ENCODE measurements at places on chromosomes 7 and 10. TPM values are rescaled to one million over a fixed set of nuclear protein-coding genes. Genes with fewer than 3 reads are reported as not detected.

DNA sequence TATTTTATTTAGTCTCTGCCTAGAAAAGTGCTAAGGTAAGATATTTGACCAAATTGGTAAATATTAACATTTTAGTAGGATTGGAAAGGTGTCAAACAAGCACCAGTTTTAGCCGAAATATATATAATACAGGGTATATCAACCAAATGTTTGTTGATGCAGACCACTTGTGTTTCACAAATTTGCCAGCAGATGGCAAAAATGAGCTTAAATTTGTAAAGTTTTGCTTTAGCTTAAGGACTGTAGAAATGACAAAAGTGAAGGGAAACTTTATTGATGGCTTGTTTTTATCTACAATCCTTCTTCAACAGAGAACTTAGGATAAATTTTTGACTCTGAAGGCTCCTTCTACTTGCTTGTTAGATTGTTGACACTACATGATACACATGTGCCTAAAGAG, 4.8 kb upstream of the POLR1F start:
- peaks cover 8% of the 10 kb centered on the region for H3K27me3 ChIP-seq
- peaks cover 11% of the 10 kb centered on the region for H3K4me1 ChIP-seq
- DNase-seq, result peak; percentile 35

- no peaks in the 10 kb centered on the region for H3K4me1 ChIP-seq
- no peak overlapping the region for H3K4me3 ChIP-seq
- DNase-seq, result no peak
- no peak overlapping the region for H3K27ac ChIP-seq
Observed at GRCh38 chr7:26645121-26645520, 219.3 kb downstream of the SKAP2 start.

DNA sequence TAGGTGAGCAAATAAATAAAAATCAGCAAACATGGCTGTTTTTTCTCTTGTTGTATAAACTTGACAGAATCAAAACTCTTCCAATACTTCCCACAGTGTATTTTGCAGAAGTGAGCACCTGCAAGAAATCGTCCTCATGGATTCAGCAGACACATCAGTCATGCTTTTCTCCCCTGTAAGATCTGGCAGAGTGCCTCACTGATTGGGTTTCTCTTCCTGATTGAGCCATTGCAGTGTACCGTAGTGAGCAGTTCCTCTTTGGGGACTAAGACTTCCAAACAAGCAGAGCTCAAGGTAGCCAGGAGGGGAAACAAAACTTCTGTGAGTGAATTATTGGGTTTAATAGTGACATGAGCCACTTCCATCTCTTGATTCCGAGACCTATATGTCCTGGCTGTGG, 2.2 kb upstream of the CCDC3 start:
- no peak for DNase-seq
- peaks cover 6% of the 10 kb centered on the region for H3K4me1 ChIP-seq
- peaks cover 58% of the 10 kb centered on the region for H3K27me3 ChIP-seq
- H3K27ac ChIP-seq, result no peak overlapping the region
- no peak overlapping the region for H3K4me3 ChIP-seq

DNA sequence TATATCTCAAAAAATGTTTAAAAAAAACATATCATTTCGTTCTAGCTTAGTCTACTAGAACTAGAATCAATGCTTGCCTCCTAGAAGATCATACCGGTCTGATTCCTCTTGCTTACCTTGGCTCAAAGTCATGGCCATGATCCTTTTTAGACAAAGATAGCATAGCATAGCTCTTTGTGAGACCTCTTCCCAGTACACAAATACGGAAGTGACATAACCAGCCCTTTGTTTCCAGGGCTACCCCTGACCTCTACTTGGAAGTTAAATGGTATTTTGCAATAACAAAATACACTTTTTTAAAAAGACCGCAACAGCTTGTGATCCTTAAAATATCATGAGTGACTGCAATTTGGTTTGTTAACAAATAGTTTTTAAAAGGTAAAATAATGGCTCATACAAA, 130.7 kb upstream of the NOBOX start:
- H3K36me3 ChIP-seq, result no peaks in the 10 kb centered on the region
- H3K27ac ChIP-seq, result no peak overlapping the region
- H3K4me1 ChIP-seq, result peaks cover 8% of the 10 kb centered on the region
- H3K27me3 ChIP-seq, result no peaks in the 10 kb centered on the region
- no peak overlapping the region for H3K4me3 ChIP-seq

DNA sequence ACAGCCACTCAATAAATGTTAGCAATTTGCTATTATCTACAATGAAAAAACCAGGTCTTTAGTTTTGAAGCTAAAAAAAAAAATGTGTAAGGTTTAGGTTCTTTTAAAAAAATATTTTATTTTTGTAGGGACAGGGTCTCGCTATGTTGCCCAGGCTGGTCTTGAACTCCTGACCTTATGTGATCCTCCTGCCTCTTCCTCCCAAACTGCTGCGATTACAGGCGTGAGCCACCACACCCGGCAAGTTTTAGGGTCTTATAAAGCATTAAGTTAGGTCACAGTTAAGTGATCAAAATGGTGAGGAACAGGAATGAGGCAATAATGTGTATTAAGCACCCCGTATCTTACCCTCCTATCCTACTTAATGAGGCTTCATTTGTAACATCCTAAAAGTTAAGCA, 774 bp downstream of the SEM1 start:
- peak overlapping the region; percentile 94 for H3K27ac ChIP-seq
- no peak for DNase-seq
- H3K4me1 ChIP-seq, result peaks cover 28% of the 10 kb centered on the region
- peak overlapping the region; percentile 100 for H3K4me3 ChIP-seq
- no peaks in the 10 kb centered on the region for H3K27me3 ChIP-seq

- H3K27ac ChIP-seq, result no peak overlapping the region
- H3K4me1 ChIP-seq, result no peaks in the 10 kb centered on the region
- no peaks in the 10 kb centered on the region for H3K27me3 ChIP-seq
- no peak overlapping the region for H3K4me3 ChIP-seq
- H3K36me3 ChIP-seq, result no peaks in the 10 kb centered on the region
- DNase-seq, result no peak
Observed at GRCh38 chr7:118502235-118502634, 277.7 kb downstream of the ANKRD7 start.

GRCh38 chr10:5411941-5412276, 448 bp upstream of the NET1 start:
- H3K27me3 ChIP-seq, result peaks cover 26% of the 10 kb centered on the region
- no peak overlapping the region for H3K4me3 ChIP-seq
- H3K4me1 ChIP-seq, result peaks cover 9% of the 10 kb centered on the region
- H3K36me3 ChIP-seq, result peaks cover 12% of the 10 kb centered on the region
- H3K27ac ChIP-seq, result peak overlapping the region; percentile 27
- no peak for DNase-seq

- H3K27me3 ChIP-seq, result no peaks in the 10 kb centered on the region
- no peaks in the 10 kb centered on the region for H3K36me3 ChIP-seq
- DNase-seq, result no peak
- H3K4me3 ChIP-seq, result no peak overlapping the region
- H3K4me1 ChIP-seq, result no peaks in the 10 kb centered on the region
Observed at GRCh38 chr7:75756991-75757676, 14.9 kb downstream of the CCL26 start.

The HMX2 gene
- not detected for total RNA-seq

The CRCP gene
- 24.0 TPM for total RNA-seq

The SLC29A3 gene
- total RNA-seq, result 3.2 TPM

The FAM13C gene
- total RNA-seq, result not detected

All from activated CD4-positive, alpha-beta memory T cell treated with anti-CD3 and anti-CD28 coated beads, Interleukin-2, amount 10 ng/mL, durations not matched to agents 7 days and 5 days (primary cell).